GM13977 (cell line): ENCODE measurements at places on chromosomes 2 and 18.

- DNase-seq, result no peak
Observed at GRCh38 chr18:25553631-25554263, 201.8 kb upstream of the ZNF521 start.

DNA sequence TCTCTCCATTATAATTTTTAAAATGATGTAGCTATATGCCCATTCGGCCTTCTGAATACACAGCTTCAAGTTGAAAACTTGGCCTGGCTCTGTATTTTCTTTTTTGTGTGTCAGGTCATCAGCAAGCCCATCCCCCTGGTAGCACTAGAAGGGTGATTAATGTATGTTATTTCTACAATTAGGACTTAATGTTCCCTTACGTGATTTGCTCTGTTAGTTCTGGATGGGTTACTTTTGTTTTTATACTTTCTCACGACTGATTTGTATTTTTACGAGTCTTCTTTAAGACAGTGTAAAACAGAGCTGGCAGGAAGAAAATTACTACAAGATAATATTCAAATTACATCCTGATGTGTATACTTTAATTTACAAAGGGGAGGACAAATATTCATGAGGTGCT, 88.4 kb upstream of the RGPD4 start:
- DNase-seq, result no peak

- peak; percentile 46 for DNase-seq
Observed at GRCh38 chr2:121297217-121297830, 12.3 kb upstream of the TFCP2L1 start.

- DNase-seq, result no peak
Observed at GRCh38 chr2:141940709-141941108, 190.1 kb downstream of the LRP1B start.
